ENCODE measurements at places on chromosomes 1 and 21.

GRCh38 chr1:108570128-108570527 lies 10.2 kb downstream of the EEIG2 start:
- DNase-seq = no peak

- no peak for DNase-seq
Observed at GRCh38 chr1:228992044-228992443, 256.8 kb downstream of the RHOU start.

DNA sequence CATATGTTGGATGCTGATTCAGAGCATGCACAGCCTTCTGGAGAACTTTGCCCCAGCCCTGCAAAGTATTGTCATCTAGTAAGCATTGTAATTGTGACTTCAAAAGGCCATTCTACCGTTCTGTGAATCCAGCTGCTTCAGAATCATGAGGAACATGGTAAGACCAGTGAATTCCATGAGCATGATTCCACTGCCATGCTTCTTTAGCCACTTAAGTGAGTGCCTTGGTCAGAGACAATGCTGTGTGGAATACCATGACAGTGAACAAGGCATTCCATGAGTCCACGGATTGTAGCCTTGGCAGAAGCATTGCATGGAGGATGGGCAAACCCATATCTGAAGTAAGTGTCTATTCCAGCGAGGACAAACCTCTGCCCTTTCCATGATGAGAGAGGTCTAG lies 123.7 kb downstream of the S1PR1 start:
- DNase-seq = no peak

- no peak for DNase-seq
Observed at GRCh38 chr1:38115682-38116202, 69.1 kb upstream of the POU3F1 start.

DNA sequence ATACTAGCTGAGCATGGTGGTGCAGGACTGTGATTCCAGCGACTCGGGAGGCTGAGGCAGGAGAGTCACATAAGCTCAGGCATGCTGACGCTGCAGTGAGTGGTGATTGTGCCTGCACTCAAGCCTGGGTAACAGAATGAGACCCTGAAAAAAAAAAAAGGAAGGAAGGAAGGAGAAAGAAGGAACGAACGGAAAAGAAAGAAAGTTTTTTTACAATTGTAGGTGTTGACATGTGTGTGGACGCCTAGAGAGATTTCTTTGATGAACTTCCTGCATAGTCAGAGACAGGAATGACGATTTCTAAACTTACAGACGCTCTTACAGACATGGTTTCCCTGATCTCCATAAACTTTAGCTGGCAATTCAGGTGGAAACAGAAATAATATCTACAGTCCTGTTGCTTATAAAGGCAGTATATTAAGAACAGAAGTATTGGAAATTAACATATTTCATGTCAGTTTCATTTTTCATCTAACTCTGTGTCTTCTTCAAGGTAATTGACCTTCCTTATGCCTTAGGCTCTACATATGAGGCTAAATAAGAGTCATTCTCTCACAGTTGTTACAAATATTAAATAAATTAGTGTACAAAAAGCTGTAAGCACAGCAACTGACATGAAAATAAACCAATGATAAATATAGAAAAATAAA lies 4.1 kb downstream of the SAMSN1 start:
- no peak for DNase-seq

DNA sequence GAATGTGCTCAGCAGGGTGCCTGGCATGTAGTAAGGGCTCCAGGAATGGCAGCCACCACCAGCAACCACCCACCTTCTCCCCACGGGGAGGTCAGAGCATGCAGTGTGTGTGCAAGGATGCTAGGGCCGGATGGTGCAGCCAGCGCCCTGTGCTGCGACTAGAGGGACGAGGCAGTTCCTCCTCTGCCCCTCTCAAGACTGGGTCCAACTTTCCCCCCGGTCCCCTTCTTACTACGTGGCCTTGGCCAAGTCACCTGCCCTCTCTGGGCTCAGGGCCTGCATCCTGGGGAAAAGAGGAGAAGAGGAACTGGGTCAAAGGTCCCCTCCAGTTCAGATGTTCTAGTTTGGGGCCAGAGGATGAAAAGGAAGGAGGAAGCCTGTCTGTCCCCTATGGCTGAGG lies 71.6 kb upstream of the TARDBP start:
- DNase-seq = no peak

DNA sequence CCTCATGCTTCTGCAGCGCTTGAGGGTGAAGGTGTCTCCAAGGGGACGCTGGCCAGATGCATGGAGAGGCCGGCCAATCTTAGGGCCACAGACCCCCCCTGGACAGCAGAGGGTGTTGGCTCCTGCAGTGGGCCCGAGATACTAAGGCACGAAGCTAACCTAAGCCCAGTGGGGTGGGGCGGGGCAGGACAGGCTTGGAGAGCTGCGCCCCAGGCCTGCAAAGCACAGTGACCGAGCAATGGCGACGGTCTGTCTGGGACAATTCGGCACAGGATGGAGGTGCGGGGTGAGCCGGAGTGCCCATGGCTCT lies 1.3 kb downstream of the FNDC10 start:
- no peak for DNase-seq

DNA sequence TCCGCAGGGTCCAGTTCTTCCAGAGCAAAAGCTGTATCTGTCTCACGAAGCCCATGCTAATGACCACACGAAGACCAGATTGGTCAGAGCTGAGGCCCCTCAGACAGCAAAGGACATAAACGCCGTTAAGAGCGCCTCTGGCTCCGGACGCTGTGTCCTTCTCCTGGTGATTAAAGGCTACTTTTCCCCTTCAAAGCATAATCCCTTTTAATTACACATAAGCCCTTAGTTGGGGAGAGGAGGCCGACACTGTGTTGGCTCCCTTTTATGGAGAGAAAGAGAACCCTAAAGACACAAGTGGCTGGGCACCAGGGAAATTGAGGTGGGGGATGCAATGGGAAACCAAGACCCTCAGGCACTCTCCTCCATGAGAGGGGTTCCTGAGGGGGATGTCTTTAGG lies at the start of gene ABCA4:
Gene ABCA4, minus strand, starts transcription at position 158 of the 400 bp plus-strand sequence. Its CDS starts 103 bp downstream, at position 55.
- no peak for DNase-seq

DNA sequence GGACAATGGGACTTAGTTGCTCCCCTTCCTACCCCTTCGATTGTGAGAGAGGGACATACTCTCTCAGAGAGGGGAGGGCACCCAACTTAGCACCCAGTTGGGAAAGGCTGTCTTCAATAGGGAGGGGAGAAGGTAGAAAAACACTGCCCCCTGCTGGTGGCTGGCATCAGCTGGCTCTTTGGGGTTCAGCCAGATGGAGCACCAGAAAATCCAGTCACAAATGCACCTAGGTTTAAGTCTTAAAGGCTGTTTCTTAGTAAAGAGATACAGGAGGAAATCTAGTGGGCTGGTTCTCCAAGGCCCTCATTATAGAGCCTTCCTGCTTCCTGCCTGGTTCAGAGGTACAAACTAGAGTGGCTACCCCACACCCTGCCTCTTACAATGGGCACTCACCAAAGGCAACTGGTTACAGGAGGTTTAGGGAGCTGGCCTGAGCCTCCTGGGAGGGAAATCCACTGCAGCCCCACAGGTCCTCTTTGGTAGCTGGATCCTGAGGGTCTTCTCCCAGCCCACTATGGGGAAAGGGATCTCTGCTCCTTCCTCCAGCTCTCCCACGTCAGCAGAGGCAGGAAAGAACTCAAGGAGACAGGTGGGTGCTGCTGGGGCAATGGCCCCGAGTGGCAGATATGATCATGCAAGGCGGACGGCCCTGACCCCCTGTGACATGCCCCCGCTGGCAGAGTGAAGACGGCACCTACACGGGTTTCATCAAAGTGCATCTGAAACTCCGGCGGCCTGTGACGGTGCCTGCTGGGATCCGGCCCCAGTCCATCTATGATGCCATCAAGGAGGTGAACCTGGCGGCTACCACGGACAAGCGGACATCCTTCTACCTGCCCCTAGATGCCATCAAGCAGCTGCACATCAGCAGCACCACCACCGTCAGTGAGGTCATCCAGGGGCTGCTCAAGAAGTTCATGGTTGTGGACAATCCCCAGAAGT lies 28.3 kb downstream of the EIF2D start:
- DNase-seq = peak; percentile 82

GRCh38 chr1:16088996-16089395 lies 15.5 kb upstream of the FAM131C start:
- no peak for DNase-seq

DNA sequence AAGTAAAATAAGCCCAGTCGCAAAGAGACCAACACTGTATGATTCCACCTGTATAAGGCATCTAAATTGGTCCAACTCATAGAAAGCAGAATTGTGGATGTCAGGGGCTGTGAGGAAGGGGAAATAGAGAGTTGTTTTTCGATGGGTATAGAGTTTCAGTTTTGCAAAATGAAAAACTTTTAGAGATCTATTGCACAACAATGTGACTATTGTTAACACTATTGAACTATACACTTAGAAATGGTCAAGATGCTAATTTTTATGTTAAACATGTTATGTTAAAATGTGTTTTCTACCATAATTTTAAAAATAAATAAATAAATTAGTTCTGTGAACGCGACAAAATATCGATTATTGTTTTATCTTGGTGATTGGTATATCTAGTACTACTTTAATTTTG lies 192.4 kb downstream of the PTGER3 start:
- DNase-seq = no peak

DNA sequence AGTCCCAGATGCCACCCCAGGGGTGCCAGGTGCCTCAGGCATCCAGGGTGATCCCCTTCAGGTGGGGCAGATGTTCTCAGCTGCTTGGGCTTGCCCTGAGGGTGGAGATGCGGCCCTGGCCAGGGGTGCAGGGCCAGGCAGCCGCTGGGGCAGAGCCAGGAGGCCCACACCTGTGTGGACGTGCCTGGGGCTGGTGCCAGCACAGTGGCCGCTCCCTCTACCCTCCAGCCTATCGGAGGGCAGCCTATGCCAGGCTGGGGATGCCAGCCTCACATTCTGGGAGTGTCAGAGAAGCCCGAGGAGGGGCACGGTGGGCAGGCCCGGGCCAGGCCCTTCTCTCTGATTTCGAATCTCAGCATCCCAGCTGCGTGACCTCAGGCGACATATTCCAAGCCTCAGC lies 96.5 kb upstream of the WNT4 start:
- no peak for DNase-seq

DNA sequence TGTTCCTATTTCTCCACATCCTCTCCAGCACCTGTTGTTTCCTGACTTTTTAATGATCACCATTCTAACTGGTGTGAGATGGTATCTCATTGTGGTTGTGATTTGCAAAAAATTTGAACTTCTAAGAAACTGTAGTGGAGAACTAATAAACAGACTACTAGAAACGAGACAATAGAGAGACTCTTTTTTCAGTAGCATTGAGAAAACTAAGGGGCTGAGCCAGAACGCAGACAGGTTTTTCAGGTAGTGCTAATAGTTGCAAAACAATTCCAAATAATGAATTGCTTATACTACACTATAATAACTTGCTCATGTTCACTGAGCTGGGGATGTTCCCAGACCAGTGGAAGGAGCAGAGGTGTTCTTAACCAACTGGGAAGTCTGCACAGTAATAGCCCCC lies 98.8 kb upstream of the DPH5 start:
- DNase-seq = no peak

DNA sequence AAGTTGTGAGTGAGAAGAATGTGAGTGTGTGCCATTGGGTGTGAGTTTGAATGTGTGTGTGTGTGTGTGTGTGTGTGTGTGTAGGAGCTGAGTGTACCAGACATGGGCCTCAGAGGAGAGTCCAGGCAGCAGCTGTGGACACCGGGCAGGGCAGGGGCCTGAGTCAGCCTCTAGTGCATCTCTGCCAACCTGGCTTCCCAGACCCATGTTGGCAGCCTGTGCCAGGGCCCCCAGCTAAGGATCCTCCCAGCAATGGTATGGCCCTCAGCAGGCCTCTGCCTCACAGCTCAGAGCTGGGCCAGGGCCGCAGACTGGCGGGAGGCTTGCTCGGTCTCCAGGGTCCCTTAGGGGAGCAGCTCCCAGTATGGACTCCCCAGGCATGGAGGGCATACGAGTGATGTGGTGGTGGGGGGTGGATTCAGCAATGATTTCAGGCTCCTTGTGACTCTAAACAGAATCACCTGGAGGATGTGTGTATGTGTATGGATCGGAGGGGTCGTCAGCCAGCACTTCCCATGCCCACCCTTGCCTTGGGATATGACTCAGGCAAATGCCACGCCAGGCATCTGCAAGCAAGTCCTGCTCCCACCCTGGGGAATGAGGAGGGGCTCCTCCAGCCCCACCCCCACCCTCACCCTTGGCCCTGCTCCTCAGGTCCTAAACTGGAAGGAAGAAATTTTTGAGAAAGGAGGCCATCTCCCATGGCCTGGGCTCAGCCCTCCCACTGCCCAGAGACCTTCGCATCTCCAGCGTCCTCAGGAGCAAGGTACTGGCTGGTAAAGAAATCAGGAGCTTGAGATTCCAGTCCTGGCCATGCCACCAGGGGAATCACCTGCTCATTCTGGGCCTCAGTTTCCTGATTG lies 1.8 kb upstream of the FOXO6 start:
- DNase-seq = no peak

DNA sequence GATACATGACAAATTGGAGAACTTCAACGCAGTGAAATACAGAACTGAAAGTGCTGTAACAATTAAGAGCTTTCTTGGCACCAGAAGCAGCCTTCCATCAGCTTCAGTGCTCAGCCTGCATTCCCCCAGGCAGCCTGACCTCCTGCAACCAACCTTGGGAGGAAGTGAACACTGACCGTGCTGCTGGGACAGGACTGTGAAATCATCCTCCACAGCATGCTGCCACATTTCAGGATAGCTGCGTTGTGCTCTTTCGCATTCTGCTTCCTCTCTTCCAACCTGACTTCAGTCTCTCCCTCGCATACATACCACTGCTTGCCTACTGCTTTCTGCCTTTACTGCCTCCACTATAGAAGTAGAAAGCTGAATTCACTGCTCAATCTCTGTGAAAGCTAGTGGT lies 388.6 kb downstream of the RWDD3 start:
- DNase-seq = no peak

DNA sequence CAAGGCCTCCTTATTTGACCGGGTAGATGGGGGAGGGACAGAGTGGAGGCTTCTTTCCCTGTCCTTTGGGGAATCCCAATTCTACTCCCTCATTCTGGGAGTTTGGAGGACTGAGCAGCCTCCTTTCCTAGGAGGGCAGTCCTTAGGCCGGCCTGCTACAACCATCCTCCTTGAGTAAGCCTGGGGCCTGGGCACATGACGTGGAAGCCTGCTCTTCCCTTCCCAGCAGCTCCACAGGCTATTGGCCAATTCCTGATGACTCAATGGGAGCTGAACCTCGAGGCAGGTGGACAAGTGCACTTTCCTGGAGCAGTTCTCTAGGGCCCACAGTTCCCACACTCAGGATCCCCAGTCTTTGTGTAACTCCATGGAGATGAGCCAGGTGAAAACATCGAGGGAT lies 3.1 kb downstream of the KCNA10 start:
- no peak for DNase-seq

DNA sequence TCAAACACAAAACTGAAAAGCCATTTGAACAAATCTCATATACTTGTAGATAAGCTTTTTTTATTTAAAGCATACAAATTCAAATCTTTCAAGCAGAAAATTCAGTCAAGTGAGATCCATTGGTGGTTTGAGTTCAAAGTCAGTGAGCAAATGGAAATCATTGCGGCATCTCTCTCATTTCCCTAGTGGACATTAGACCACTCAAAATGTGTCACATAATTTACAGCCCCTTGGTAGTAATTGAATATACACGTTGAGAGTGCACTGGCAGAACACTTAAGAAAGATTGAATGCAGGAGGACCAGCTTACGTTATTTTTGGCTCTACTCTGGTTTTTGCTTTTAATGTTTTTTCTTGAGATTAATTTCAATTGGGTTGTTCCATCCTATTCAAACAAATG lies 633.7 kb downstream of the USP25 start:
- DNase-seq = no peak

GRCh38 chr1:6898974-6899539 lies 113.8 kb downstream of the CAMTA1 start:
- DNase-seq = no peak

GRCh38 chr1:89171067-89171438 lies 4.8 kb downstream of the GBP7 start:
- DNase-seq = no peak

- no peak for DNase-seq
Observed at GRCh38 chr1:198919667-198920398, 281.0 kb downstream of the PTPRC start.

Measured in activated T-helper 9 cell treated with anti-CD3 and anti-CD28 coated beads, Interleukin-2, amount 50 U/mL, for 16 hours (primary cell).